ENCODE measurements at places on chromosomes 1 and 21.

DNA sequence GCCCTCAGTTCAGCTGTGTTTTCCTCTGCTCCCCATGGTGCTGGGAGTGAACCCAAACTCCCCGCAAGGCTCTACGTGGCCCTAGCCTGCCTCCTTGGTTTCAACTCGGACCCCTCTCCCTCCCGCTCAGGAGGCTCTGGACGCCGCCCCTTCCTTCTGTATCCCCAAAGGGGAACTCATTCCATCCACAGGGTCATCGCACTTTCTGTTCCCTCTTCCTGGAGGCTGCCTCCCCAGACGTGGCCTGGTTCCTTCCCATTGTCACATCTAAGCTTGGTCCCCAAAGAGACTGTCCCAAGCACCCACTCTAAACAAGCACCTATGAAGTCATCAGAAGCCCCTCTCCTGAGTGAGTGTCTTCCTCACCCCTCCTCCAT lies 10.9 kb downstream of the KCNAB2 start:
- no peak for DNase-seq

DNA sequence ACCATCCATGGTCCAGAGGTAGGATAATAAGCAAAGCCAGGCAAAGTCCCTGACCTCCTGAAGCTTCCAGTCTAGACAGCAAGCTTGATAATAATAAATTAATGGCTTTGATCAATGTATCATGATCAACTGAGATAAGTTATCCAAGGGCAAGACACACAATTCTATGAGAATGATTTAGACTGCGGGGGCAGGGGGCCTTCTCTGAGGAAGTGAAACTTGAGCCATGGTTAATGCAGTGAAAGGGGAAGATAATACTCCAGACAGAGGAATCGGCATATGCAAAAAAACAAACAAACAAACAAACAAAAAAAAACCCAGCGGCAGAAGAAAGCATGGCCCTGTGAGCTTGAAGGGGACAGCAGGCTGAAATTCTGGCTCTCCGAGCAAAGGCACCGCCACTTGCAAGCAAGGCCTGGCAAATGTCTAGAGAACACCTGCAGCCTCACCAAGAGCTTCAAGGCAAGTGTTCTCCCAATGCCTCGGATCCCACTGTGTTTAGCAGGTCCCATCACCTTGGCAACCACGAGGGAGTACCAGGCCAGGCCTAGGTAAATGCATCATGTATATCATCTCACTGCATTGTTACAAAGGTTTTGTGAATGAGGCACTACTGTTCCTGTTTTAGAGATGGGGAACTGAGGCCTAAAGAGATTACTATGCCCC lies 24.9 kb downstream of the CSMD2 start:
- DNase-seq, result no peak

GRCh38 chr1:156926175-156926574 lies 5.7 kb downstream of the LRRC71 start:
- no peak for DNase-seq

- DNase-seq, result no peak
These were observed 224.1 kb downstream of the SLC45A1 start for GRCh38 chr1:8541961-8542521.

GRCh38 chr21:16502273-16502672 lies 772.5 kb downstream of the USP25 start:
- DNase-seq, result no peak

DNA sequence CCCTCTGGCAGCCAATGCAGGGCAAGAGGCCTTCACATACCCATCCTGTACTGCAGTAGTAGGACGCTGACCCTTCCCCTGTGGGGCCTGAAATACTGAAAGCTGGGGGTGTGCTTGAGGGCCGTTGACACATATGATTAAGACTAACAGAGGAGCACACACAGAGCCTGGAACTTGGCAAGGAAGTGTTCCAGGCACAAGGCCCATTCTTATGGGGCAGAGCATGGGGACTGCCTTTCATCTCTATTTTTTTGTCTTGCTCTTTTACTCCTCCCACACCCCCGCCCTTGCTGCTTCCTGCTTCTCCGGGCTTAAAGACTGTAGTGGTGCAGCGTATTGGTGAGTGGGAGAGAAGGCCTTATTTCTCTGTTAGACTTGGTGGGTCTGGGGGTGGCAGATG lies 137.4 kb downstream of the BACH1 start:
- DNase-seq, result no peak

DNA sequence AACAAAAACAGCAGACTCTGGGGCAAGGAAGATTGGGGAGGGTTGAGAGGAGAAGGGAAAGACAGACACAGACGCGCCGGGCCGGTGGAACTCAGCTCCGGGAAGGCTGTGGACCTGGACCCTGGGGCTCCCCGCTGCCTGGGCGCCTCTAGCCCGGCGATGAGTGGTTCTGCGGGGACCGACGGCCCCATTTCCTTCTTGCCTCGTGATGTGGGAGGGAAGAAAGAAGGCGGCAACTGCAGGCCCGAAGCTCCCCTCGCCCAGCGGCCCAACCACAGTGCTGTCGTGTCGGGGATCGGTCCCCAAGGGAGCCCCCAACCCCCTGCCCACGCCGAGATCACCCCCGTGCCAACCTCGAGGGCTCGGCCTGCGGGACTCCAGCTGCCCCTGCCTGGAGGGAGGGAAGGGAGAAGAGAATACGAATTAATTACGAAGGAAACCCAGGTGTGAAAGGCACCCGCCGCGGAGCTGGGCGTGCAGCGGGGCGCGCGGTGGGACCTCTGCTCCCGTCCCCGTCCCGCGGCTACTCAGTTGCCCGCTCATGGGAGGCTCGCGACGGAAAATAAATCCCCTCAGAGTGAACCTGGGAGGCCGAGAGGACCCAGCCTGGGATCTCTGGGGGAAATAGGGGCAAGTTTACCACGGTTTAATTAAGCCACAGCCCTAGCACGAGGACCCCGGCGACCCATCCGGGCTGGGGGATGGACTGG lies 7.4 kb downstream of the FOXD3 start:
- no peak for DNase-seq

DNA sequence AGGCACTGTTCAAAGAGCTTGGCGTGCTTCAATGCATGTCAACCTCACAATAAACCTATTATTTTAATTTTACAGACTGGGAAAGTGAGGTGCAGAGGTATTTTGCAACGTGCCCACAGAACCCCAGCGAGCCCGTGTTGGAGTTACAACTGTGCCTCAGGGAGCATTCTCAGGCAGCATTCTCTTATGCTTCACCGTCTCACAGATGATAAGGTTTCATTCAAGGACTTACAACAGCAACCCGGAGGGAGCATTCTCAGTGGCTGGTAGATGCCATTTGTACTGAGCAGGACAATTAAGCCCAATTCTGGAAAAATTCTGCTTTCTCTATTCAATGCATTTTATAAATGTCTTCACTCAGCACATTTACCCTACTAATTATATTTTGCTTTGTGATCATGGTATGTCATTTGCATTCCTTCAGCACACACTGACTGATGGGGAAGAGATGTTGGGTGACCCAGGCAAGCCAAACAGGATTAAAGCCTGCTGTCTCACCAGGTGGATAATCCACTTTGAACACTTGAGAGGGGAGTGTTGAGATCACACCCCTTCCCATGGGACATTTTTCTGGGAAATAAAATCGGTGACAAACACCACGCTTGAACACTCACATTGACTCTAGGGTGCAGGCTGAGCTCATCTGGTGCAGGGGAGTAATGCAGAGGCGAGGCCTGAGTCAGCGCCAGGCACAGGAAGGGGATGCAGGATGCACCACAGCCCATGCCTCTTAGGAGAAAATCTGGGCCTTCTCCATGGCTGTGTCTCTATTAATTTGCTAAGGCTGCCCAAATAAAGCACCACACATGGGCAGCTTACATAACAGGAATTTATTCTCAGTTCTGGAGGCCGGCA lies 113.9 kb downstream of the CLIC6 start:
- DNase-seq, result no peak

DNA sequence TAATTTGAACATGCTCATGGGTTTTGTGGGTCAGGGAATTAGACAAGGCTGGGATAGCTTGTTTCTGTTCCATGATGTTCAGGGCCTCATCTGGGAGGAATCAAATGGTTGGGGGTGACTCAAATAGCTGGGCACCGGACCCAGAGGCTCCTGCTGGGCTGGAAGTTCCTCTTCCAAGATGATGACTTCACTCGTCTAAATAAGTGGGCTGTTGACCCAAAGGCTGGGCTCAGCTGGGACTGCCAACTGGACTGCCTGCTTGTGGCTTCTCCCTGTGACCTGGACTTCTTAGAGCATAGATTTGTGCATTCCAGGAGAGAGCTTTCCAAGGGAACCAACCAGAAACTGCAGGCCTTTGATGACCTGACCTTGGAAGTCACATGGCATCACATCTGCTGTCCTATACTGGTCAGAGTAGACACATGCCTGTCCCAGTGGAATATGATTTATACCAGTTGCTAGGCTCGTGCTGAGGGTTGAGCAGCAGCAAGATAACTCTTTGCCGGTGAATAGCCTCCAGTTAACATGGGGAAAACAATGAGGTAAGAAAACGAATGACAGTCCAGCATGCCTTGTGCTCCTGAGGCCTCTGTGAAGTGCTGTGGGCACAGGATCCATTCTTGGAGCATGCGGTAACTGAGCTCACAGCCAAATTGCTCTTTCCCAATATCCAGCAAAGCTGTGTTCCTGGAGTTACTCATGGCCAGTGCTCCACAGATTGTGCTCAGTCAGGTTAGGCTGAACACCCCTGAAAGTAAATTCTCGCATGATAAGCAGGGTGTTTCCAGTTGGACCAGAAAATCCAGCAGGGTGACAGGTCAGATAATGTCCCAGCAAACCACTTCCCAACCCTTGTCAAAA lies 272.9 kb upstream of the TMEM51 start:
- DNase-seq, result no peak

DNA sequence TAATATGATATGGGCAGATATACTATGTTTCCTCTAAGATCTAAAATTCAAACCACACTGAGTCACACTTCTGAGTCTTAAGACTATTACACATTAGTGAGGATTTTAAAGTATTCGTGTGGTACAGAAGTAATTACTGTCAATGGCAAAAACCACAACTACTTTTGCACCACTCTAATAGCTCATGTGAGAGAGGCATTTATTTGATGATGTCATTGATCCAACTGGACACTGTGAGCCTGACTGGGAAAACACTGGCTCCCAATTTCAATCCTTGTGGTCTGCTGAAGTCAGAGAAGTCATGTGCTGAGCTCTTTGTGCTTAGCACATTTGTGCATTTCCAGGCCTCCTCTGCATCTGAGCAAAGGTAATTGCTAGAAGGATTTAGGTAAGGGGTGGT lies 377.8 kb downstream of the USH2A start:
- DNase-seq, result no peak

DNA sequence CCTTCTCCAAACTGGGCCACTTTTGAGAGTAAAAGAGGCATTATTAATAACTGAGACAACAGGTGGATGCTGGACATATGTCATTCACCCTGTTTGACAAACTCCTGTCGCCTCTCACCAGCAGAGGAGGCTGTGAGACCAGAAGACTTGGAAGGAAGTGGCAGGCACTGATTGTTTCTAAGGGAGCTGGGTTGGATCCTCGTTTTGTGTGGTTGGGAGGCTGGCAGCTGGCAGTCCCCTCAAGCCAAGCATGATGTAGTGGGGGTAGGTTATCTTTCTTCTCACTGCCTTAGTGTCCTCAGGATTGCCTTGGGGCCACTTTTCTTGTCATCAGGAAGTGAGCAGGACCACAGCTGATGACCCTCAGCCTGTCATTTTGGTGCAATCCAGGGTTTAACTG lies 86.5 kb upstream of the KCNJ15 start:
- DNase-seq, result no peak

DNA sequence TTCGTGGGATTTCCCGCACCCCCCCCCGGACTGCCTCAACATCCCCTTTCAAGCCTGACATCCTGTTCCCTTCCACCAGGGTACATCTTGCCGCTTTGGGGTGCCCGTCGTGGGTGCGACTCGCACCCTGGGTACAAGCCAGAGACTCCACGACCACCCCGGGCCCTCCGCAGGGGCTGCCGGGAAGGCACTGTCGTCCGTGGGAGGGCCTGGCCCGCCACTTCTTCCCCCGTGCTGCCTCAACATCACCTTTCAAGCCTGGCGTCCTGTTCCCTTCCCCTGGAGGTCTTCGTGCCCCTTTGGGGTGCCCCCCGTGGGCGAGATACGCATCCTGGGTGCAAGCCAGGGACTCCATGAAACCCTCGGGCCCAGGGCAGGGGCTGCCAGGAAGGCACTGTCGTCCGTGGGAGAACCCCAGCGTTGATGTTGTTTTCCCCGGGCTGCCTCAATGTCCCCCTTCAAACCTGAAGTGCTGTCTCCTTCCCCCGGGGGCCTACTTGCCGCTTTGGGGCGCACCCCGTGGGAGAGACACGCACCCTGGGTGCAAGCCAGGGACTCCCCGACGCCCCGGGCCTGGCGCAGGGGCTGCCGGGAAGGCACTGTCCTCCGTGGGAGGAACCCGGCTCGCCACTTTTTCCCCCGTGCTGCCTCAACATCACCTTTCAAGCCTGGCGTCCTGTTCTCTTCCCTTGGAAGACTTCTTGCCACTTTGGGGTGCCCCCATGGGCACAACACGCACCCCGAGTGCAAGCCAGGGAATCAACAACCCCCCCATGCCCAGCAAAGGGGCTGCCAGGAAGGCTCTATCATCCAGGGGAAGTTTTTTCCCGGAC lies 138.6 kb downstream of the LIPI start:
- no peak for DNase-seq
